T1000 (cell line): ENCODE measurements at places on chromosomes 5 and 9.

DNA sequence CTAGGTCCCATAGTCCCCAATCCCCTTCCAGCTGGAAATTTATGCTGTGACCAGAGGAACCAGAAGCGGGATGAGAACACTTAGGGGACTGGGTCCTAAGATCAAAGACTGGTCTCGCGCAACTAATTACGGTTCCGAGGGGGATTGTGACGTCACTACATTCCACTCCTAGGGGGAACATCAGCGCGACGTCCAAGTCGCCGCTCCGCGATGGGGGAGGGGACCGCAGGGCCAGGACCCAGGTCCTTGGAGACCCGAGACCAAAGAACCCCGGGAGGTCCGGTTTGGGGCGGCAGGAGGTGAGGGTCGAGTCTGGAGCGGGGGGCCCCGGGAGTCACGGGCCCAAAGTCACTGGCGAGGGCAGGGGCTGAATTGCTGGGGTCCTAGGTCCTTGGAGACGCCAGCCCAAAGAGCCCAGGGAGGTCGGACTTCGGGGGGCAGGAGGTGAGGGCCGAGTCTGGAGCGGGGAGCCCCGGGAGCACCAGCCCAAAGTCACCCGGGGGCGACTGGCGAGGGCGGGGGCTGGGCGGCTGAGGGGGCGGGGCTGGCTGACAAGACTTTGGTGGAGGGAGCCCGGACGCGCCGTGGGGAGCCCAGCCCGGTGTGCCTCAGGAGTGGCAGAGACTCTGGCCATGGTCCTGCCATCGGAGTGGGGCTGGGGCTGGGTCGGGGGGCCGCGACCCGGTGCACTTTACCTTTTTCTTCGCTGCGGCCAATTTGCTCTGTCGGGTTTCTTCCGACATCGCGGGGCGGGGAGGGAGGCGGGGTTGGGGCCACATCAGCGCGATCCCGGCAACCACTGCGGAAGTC is at the start of gene GOLGA2:
Gene GOLGA2, minus strand, starts transcription at position 810 of the 810 bp plus-strand sequence. Its CDS starts 31 bp downstream, at position 779.
- peak; percentile 58 for DNase-seq

- no peak for DNase-seq
Observed at GRCh38 chr9:73074176-73074708, 77.4 kb upstream of the ANXA1 start.

DNA sequence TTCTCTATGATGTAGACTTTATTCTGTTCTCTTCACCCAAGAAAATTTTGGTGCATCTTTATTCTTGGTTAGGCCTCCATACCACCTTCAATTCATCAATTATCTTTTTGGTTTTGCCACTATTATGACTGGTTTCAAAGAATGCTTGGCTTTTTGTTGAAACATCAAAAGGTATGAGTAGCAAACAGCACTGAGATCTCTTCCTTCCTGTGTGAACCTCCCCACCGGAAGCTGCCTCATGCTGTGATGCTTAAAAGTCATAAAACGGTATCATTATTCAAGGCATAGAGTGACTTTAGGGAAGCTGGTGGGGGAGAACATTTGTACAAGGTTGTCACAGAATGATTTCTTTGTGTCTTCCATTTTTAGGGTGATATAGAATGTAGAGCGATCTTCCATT is 70.6 kb downstream of the IQGAP2 start:
- DNase-seq = no peak

GRCh38 chr5:171841984-171842776 is 56.6 kb downstream of the SMIM23 start:
- no peak for DNase-seq

DNA sequence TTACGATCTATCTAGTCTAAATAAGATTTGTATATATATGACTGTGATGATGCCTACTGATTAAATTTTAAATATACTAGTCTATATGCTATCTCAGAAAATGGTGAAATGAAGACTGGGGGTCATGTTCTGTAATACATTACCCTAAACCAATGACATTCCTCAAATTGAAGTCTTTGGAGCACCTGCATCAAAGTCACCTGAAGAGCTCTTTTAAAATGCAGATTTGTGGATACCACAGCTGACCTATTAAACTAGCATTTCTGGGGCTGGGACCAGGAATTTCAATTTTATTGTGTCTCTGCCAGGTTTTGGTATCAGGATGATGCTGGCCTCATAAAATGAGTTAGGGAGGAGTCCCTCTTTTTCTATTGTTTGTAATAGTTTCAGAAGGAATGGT is 631.9 kb upstream of the DMAC1 start:
- no peak for DNase-seq

GRCh38 chr9:132183134-132183533 is 21.3 kb downstream of the NTNG2 start:
- no peak for DNase-seq
